ENCODE measurements at places on chromosomes 1 and 21.

- DNase-seq: peak; percentile 42
These were observed 31.3 kb upstream of the BTG2 start for GRCh38 chr1:203273869-203274602.

GRCh38 chr1:216181590-216181989, 241.7 kb downstream of the USH2A start:
- DNase-seq: no peak

GRCh38 chr1:156591432-156592157, at the start of gene NAXE:
NAXE (plus strand) TSS chr1:156591776; CDS start chr1:156591805, 29 bp downstream.
- peak; percentile 82 for DNase-seq

GRCh38 chr1:156433602-156434001, 64.6 kb downstream of the RHBG start:
- DNase-seq: no peak

- DNase-seq: no peak
These were observed 55.1 kb downstream of the OVGP1 start for GRCh38 chr1:111372336-111372965.

DNA sequence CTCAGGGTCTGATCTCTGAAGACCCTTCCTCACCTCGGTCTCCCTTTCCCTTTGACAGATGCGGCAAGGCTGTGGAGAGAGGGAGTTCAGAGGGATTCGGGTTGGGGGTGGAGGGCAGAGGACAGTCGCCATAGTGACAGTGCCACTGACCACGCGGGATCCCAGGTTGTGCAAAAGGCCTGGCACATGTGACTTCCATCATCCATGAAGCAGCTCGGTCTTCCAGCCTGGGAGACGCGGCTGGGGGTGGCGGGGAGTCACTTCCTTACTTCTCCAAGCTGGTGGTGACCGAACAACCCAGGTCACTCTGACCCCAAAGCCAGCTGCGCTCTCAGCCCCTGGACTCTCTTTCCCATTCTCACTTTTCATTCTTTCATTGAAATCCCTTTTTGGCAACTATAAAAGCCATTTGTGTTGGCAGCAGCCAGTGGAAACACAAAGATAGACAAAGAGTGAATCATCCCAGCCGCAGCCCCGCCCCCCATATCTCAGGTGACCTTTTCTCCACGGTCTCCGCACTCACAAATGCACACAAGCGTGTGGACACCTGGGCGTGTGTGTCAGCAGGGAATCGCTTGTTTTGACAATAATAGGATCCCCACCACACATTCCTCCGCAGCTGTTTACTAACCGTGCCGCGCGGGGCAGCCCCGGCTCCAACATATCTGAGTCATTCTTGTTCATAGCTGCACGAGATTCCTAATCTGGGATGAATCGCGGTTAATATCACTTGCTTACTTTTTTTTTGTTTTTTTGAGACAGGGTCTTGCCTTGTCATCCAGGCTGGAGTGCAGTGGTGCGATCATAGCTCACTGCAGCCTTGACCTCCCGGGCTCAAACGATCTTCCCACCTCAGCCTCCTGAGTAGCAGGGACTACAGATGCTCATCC, 68.3 kb downstream of the DHRS3 start:
- DNase-seq: no peak

GRCh38 chr1:208192995-208193394, 51.2 kb downstream of the PLXNA2 start:
- no peak for DNase-seq

- DNase-seq: no peak
These were observed 2.3 kb downstream of the RSBN1 start for GRCh38 chr1:113809670-113810602.

DNA sequence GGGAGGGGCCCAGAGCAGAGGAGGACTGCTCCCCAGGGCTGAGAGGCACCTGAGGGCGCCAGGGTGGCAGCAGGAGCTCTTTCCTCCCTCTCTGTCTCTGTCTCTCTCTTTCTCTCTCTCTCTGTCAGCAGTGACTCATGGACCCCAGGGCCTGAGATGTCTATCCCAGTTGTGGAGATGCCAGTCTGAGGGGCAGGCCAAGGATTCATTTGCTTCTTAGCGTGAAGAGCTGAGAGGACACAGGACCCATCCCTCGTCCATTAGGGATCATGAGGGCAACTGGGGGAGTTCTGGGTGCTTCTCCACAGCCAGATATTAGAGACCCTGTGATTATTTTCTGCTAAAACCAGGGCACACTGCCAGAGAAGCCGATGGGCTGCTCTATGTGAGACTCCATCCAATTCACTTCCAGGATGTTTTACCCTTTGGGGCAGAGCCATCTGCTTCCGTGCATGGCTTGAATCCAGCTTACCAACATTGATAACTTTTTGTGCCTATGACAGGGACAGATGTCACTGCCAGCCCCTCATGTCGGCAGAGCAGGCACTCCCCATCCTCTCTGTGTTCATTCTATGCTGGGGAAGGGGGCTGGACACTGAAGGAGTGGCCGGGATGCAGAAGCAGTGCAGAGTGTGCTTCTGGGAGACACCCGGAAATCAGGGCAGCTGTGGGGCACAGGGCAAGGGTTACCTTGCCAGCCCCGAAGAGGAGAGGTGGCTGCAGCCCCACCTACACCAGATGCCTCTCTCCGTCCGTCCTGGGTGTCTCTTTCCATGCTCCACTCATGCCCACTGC, 4.1 kb upstream of the PCBP3 start:
- no peak for DNase-seq

DNA sequence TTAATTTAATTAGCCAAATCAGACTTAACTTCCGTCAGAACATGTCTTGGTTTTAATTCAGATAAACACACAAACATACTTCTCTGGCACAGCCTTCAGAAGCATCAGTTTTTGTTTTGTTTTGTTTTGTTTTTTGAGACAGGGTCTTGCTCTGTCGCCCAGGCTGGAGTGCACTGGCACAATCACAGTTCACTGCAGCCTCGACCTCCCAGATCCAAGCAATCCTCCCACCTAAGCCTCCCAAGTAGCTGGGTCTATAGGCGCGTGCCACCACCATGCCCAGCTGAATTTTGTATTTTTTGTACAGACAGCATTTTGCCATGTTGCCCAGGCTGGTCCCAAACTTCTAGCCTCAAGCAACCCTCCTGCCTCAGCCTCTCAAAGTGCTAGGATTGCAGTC, 34.7 kb downstream of the MDM4 start:
- DNase-seq: no peak

DNA sequence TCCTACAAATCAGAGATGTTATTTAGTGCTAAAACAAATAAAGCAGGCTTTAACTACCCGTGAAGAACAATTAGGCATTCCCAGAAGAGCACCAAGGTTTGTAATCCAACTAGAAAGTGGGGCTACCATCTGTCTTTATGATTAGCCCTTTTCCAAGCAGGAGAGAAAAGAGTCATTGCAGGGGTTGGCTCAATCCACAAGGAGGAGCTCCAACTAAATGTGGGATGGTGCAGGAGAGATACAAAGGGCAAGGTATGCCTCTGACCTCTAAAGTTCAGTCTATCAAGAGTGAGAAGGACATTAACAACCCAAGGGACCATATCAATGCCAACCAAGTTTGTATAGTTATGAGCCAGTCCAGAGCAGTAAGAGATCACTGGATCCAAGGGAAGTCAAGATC, 382.7 kb upstream of the DUSP10 start:
- DNase-seq: peak; percentile 5

GRCh38 chr1:163471779-163472650, 150.3 kb downstream of the NUF2 start:
- no peak for DNase-seq

- no peak for DNase-seq
These were observed 194.5 kb upstream of the PLD5 start for GRCh38 chr1:242718967-242719366.
